ENCODE measurements at places on chromosomes 1 and 21.

DNA sequence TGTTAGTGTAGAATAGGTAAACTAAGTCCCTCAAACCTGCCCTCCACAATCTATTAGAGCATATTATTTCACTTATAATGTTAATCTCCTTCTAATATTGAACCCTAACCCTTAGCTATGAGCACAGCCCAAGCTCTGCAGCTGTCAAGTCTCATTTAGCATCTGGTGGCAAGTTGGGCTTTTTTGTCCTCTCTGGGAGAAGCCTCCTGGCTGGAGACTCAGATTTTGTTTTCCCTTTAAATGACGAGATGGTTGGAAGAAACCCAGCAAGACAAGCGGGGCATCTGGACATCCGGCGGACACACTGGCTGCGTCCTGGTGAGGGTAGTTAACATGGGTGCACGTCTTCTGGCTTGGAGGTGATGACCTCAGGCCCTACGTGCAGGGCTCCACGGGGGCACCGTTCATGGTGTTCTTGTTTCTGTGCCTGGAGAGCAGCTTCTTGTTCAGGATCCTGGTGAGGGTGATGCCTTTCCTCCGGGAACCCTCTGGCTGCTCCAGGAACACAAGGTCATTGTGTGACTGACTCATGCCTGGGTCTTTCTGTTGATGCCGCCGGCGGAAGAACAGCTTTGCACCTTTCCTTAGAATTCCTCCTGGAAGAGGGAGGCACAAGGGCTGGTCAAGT, 9.7 kb upstream of the PRDM15 start:
- DNase-seq = no peak

GRCh38 chr1:27349784-27350662, 8.2 kb downstream of the SYTL1 start:
- peak; percentile 78 for DNase-seq

DNA sequence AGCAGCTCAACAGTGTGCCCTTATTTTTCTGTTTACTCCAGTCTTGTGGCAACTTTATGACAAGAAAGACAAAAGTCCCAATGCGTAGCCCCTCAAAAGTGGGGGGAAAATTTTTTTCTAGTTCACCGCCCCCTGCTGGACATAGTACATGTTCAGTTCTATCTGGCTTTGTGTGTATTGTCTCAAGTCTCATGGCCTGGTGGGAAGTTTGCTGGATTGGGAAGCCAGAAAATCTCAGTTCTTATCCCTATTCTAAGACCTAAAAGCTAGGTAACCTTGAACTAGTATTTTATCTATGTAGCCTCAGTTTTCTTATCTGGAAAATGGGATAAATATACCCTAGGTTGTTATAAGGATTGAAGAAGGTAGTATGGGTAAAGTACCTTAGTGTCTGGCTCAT, 55.8 kb upstream of the LDLRAP1 start:
- no peak for DNase-seq

GRCh38 chr1:88462488-88463261, 221.4 kb upstream of the PKN2 start:
- DNase-seq = peak; percentile 63

DNA sequence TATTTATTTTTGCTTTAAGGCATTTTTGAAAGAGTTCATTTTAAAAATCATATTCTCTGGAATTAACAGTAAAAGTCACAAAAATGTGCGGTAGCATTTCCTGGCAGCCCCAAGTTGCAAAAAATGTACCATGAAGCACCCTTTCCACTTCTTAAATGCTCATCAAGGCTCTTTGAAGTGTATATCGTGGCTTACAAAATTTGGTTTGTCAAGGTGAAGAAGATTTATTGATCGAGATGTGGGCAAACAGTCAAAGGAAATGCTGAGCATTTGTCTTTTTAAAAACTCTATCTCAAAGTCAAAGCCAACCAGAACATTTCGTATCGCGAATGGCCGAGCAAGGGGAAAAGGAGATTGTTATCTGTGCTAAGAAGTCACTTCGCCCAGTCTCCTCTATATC, 277.5 kb upstream of the KAZN start:
- no peak for DNase-seq

- no peak for DNase-seq
Observed at GRCh38 chr1:181647314-181648035, 164.2 kb downstream of the CACNA1E start.

GRCh38 chr1:12643079-12643478, 806 bp upstream of the AADACL4 start:
- DNase-seq = no peak

- DNase-seq = no peak
Observed at GRCh38 chr1:152108882-152109222, 6.4 kb downstream of the TCHH start.
